Stimulated activated naive CD8-positive, alpha-beta T cell treated with anti-CD3 and anti-CD28 coated beads, Interleukin-15, Interleukin-2, amounts not matched to agents 100 U/mL and 50 U/mL, for 24 hours (primary cell): ENCODE measurements at places on chromosomes 3 and 15.

GRCh38 chr15:63565536-63566186 lies 31.5 kb upstream of the FBXL22 start:
- DNase-seq: no peak

GRCh38 chr3:60330107-60330506 lies 921.1 kb downstream of the FHIT start:
- no peak for DNase-seq

GRCh38 chr3:106007512-106007911 lies 138.7 kb upstream of the CBLB start:
- no peak for DNase-seq

DNA sequence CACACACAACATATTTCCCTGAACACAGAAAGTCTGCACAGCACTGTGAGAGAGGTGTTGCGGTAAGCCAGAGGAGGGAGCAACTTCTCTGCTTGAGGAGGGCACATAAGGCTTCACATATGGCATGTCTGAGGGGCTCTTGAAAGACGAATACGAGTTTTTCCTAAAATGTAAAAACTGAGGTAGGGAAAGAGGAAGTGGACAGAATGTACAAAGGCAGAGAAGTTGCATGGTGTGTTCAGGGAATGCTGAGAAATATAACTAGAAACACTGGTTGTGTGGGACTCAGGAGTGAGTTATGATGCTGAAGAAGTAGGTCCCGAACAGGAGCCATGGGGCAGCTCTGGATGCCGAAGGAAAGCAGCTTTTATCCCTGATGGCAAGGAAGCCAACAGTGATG lies 22.8 kb upstream of the ATP8B4 start:
- no peak for DNase-seq

DNA sequence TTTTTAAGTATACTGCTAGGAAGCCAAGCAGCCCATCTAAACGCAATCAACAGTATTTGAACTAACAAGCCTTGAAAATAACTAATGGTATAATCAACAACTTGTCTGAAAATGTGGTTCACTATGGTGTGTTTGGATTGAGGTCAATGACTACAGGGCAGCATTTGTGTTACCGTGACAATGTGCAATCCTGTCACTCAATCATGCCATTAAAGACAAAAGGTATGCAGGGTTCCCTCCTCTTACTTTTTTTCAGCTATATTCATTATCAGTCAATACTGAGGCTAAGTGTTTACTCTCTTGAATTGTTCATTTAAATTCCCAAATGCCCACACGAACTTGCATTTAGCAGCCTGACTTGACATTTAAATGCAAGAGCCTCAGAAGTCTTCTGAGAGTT lies 1099.3 kb upstream of the EPHA6 start:
- DNase-seq: no peak

DNA sequence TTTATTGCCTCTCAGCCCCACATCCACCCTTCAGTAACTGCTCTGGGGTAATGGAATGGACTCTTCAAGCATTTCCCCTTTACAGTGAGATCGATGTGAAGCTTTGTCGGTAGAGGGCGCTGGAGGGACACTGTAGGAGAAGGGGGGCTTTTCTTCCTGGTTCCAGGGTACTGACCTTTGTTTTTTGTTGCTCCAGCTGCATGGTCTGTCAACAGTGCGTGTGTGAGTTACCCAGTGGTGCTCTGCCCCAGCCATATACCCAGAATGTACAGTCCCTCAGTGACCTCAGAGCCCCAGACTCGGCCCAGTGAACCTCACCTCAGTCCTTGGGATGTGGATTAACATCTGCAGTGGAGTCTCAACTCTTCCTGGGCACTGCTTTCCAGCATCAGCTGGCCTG lies 180.3 kb upstream of the TSC22D2 start:
- DNase-seq: peak; percentile 70

- peak; percentile 51 for DNase-seq
These were observed 296.3 kb downstream of the UACA start for GRCh38 chr15:70466895-70467529.

DNA sequence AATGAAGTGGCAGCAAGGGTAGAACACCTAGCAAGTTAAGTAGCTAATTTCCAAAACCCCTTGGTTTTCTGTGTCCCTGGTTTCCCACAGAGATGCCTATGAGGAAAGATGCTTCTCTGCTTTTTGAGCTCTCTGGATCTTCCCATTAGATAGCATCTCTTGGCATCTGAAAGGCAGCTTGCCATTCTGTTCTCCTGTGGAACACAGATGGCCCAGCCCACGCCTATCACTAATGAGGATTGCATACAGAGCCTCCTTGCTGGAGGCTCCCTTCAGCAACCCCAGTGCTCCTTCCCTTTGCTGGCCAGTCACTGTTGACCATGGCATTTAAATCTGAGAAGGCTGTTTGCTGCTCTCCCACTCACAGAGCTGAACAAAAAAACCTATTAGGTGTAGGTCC lies 34.4 kb upstream of the ETV5 start:
- no peak for DNase-seq

GRCh38 chr3:131072845-131073244 lies 46.2 kb downstream of the NEK11 start:
- DNase-seq: no peak

GRCh38 chr15:49697121-49697520 lies 76.3 kb downstream of the DTWD1 start:
- no peak for DNase-seq

DNA sequence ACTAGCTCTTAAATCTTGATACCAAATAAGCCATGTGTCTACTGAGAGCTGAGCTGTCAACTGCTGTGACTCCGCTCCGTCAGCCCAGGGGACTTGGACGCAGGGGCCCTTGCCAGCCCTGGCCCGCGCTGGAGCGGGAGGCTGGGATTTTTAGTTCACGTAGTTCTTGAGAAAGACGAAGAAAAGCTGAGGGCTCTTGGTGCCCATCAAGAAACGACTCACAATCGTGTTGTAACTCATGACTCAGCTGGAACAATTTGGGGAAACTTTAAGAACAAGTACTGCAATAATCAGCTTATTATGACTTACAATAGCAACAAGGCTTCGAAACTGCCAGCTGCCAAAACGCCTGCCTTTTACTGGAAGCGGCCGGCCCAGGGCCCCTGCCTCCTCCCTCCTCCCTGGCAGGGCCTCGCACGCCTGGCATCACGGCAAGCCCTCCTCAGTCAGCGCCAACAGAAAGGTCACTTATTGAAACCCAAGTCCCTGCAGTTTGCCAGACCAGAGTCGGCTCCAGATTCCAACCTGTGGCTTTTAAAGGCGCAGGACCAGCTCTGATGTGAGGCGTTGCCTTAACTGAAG lies 60.3 kb downstream of the RGMA start:
- no peak for DNase-seq

DNA sequence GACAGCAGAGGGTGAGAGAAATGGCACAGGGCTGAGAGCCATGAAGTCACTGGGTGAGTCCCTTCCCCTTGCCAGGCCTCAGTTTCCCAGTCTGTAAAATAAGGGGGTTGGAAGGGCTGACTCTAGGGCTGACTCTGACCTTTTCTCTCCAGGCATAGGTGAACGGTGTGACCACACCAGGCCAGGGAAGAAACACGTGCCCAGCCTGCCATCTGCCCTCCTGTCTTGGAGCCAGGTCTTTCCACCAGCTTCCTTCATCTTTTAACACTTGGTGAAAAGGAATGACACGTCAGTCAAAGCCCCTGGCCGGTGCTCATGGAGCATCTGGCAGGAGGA lies 74.4 kb downstream of the CPN2 start:
- DNase-seq: no peak

DNA sequence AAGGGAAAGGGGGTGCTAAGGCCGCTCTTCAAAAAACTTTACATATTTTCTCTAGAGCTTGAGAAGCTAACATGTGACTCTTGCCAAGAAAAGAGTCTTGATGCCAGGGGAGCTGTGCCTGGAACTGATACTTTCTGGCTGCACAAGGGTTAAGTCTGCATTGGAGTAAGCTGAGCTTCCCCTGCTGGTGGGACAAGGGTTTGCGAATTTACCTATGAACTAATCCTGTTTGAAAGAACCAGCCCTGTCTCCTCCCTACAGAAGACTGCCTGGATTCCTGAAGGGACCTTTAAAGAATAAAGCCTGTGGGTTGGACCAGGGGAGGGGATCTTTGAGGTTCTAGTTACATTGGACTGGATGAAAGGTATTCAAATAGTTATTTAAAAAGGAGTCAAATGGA lies 58.3 kb upstream of the EPHA3 start:
- no peak for DNase-seq

DNA sequence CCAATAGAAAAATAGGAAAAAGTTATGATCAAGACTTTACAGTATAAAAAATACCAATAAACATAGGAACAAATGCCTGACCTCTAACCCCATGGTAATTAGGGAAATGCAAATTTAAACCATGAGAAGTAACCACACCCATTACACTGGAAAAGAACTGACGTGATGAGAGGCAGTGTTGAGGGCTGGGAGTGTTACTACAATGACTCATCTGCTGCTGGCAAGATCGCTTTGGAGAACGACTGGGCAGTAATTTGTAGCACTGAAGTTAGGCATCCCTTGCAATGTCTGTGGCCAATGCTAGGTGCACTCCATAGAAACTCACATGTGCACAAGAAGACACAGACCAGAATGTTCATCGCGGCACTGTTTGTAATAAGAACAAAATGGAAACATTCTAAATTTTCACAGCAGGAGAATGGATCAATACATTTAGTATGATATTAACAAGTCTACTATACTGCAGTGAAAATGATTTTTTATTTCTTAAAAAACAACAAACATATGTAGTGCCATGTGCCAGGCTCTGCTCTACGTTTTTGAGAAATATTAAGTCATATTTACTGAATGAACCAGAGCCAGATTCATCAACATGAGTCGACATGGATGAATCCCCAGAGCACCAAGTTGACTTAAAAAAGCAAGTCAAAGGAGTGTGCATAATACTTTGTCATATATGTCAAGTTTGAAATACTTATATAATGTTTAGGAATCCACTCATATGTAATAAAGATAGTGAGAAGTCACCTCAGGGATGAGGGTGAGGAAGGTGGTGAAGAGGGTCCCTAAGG lies 37.6 kb upstream of the EPHB3 start:
- peak; percentile 16 for DNase-seq

DNA sequence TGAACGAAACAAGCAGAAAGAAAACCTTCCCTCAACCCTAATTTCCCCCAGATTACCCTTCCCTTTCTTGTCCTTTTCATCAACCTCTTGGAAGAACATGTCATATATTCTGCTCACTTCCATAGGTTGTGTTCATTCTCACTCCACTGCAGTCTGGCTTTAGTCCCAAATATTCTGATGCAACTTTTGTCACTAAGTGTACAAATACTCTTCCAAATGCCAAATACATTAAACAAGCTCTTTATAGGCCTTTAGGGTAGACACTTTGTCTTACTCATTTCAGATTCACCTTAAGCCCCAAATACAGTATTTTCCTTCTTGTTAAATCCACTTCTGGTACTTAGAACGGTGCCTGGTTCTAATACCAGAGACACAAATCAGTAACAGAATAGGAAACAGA lies 406.5 kb upstream of the CDIN1 start:
- DNase-seq: no peak

- DNase-seq: no peak
These were observed 34.1 kb downstream of the ABTB1 start for GRCh38 chr3:127706785-127707351.

DNA sequence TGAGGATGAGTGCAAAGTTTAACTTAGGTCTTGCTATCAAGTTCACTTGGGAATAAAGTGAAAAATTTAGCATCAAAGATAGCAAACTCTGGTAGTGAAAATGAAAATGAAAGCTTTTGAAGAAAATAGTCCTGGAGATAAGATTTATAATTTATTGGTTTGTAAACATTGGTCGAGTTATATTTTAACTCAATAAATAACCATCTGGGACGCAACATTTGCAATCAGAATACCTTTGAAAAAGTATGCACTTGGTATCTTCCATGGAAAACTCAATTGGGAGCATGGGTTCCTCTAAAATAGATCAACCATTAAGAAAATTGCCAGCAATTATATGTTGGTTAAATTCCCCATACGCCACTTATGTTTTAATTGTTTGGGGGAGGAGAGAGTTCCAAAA lies 209.5 kb downstream of the NAALADL2 start:
- DNase-seq: no peak

DNA sequence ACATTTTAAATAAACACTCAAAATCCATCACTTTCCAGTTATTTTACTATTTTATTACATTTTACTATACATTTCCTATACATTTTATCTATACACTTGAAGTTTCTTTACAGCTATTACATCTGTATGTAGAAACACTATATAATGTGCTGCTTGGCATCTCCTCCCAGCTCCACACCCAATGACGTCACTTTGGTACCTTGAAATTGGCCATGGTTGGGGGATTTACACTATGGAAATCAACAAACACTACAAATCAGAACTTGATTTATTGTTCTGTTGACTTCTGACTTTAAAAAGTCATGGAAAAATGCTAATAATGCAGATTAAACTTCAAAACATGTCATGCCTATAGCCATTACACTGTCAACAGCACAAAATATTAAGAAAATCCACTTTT lies 48.9 kb upstream of the STT3B start:
- DNase-seq: no peak

DNA sequence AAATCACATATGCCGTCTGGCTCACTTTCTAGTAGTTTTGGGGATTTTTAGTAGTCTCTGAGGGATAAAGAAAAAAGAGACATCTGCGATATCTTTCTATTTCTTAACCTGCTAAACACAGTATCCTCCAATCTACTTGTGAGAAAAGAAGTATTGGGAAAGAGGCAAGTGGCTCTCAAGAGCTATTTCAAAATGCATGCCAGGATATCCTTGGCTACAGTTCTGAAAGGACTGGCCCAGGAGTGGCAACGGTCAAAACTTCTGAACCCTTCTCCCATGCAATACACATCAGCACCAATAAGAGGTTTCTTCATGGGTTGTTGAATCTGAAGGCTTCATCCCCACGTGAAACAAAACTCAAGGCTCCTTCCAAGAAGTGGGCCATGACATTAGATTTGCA lies 204.0 kb upstream of the WNT5A start:
- DNase-seq: no peak

DNA sequence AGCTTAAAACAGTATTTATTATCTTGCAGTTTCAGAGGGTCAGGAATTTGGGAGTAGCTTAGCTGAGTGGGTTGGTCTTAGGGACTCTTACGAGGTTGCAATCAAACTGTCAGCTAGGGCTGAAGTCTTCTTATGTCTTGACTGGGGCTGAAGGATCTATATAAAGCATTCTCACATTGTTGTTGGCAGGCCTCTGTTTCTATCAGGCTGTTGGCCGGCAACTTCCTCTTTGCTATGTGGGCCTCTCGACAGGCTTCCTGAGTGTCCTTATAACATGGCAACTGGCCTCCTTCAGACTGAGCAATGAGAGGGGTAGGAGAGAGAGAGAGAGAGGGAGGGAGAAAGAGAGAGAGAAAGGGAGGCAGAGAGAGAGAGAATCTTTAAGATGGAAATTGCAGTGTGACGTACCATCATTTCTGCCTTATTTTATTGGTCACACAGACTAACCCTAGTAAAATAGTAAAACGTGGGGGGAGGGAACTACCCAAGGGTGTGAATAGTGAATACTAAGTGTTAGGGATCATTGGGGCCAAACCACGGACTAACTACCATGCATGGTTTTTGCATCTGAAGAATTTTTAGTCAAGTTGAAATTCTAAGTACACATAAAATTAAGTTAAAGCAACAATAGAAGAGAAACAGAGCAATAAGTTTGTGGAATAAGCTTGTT lies 16.1 kb downstream of the FGF7 start:
- DNase-seq: no peak
